Right atrium auricular region (tissue), 2 donors: ENCODE measurements at places on chromosomes 6 and 20. TPM values are rescaled to one million over a fixed set of nuclear protein-coding genes. Genes with fewer than 3 reads are reported as not detected.

The FGD2 gene
- 4.9 TPM for total RNA-seq

The GPR6 gene
- not detected for total RNA-seq

- no peaks in the 10 kb centered on the region for H3K27me3 ChIP-seq
- H3K4me1 ChIP-seq: peaks cover 29% of the 10 kb centered on the region
- no peak for DNase-seq
- H3K27ac ChIP-seq: peak overlapping the region; percentile 100
- peak overlapping the region; percentile 60 for H3K4me3 ChIP-seq
- H3K36me3 ChIP-seq: no peaks in the 10 kb centered on the region
These were observed 2.7 kb upstream of the C6orf62 start for GRCh38 chr6:24721461-24722215.

GRCh38 chr6:41647061-41647511 lies 8.8 kb downstream of the MDFI start:
- H3K36me3 ChIP-seq: no peaks in the 10 kb centered on the region
- H3K27ac ChIP-seq: no peak overlapping the region
- no peaks in the 10 kb centered on the region for H3K4me1 ChIP-seq
- H3K4me3 ChIP-seq: no peak overlapping the region
- no peaks in the 10 kb centered on the region for H3K27me3 ChIP-seq
